ENCODE measurements at places on chromosomes 16 and 17. TPM values are rescaled to one million over a fixed set of nuclear protein-coding genes. Genes with fewer than 3 reads are reported as not detected.
A peak's percentile ranks its signal among the peaks of the same experiment; 100 is the strongest.

DNA sequence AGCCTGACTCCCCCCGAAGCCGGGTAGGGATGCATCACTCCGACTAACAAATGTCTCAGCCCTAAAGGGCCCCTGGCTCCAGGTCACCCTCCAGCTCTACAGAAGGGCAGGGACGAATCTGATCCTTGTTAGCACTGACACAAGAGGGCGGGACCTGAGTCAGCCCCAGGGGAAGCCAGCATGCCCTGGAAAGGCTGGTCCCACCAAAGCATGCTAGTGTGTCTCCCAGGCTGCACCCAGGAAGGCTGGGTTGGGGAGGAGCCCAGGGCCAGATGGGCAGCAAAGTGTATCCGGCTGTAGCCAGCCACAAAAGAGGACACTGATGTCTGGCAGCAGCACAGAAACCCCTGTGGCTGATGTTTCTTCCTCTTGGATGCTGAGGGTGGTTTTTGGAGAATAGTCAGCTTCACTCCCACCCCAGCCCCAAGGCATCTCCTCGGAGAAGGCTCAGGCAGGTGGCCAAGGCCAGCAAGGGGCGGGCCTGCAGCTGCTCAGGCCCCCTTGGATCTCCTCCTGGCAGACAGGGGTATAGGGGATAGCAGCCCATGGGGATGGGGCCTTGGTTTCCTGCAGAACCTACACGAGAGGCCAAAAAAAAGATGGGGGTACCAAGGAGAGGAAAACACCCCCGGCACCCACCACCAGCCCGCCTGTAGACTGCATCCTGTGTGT is 11.0 kb downstream of the NATD1 start:
- DNase-seq, result no peak

Gene FOXF1
- 6.0 TPM for polyA plus RNA-seq

- DNase-seq, result no peak
Measured at GRCh38 chr17:44556166-44556831, 985 bp upstream of the FZD2 start.

- DNase-seq, result peak; percentile 29
Measured at GRCh38 chr17:68621065-68621464, 19.9 kb upstream of the FAM20A start.

Gene PYY
- not detected for polyA plus RNA-seq

GRCh38 chr17:80564545-80564944 is 19.9 kb downstream of the RPTOR start:
- DNase-seq, result no peak

All from BJ (cell line).